Sigmoid colon (tissue), 7 donors: ENCODE measurements at places on chromosomes 7 and 10. TPM values are rescaled to one million over a fixed set of nuclear protein-coding genes. Genes with fewer than 3 reads are reported as not detected.

Gene PNLIPRP1
- not detected for total RNA-seq

- H3K4me3 ChIP-seq: no peak overlapping the region
- H3K27ac ChIP-seq: no peak overlapping the region
- no peaks in the 10 kb centered on the region for H3K36me3 ChIP-seq
- no peaks in the 10 kb centered on the region for H3K27me3 ChIP-seq
- DNase-seq: no peak
Observed at GRCh38 chr7:42692621-42693020, 219.2 kb downstream of the C7orf25 start.

Gene FGFR2
- 71.5 TPM for total RNA-seq

Gene NACAD
- total RNA-seq: 5.3 TPM

DNA sequence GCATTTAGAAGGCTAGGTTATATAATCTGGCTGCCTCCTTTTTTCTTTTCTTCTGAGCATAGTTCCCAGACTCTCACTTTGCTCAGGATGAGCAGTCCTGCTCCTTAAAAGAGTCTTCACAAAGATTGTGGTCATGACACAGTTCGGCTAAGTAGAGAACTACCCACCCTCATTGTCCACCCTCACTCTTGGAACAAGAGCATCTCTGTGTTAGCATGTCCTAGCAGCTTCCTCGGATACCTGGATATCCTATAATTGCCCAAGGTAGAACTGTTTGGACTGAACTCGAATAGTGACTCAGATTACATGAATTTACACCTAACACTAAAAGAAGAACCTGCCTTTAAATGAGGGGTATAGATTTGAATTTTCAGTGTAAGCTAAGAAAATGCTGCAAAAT is 572.0 kb downstream of the SUGCT start:
- no peaks in the 10 kb centered on the region for H3K4me1 ChIP-seq
- H3K27me3 ChIP-seq: no peaks in the 10 kb centered on the region
- DNase-seq: no peak
- H3K4me3 ChIP-seq: no peak overlapping the region
- H3K36me3 ChIP-seq: no peaks in the 10 kb centered on the region

DNA sequence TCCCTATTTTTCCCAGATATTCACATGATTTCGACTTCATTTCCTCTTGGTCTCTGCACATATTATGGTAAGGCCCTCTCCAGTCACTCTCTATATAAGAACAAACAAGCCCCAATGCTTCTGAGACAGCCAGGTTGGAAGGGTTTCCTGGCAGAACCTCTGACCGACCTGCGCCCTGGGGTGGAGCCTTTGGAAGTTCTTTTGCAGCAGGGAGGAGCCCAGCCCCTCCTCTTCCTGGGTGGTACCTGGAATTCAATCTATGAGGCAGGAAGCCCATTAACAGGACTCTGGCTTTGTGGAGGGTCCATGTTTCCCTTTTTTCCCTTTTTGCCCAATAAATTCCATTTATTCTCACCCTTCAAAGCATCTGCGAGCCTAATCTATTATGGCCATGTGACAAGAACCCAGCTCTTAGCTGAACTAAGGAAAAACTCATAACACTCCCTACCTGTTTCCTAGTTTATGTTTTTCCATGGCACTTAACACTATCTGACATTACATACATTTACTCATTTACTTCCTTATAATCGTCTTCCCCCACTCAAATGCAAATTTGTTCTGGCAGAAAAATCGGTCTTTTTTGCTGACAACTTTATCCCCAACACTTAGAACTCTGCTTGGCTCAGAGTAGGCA is 92.5 kb upstream of the FRMD4A start:
- H3K27me3 ChIP-seq: no peaks in the 10 kb centered on the region
- DNase-seq: no peak
- H3K36me3 ChIP-seq: no peaks in the 10 kb centered on the region
- H3K27ac ChIP-seq: no peak overlapping the region
- H3K4me1 ChIP-seq: no peaks in the 10 kb centered on the region

- DNase-seq: no peak
- H3K36me3 ChIP-seq: no peaks in the 10 kb centered on the region
- no peaks in the 10 kb centered on the region for H3K4me1 ChIP-seq
Observed at GRCh38 chr7:98251231-98251600, 816 bp downstream of the TECPR1 start.

Gene GIMAP2
- total RNA-seq: 9.2 TPM

DNA sequence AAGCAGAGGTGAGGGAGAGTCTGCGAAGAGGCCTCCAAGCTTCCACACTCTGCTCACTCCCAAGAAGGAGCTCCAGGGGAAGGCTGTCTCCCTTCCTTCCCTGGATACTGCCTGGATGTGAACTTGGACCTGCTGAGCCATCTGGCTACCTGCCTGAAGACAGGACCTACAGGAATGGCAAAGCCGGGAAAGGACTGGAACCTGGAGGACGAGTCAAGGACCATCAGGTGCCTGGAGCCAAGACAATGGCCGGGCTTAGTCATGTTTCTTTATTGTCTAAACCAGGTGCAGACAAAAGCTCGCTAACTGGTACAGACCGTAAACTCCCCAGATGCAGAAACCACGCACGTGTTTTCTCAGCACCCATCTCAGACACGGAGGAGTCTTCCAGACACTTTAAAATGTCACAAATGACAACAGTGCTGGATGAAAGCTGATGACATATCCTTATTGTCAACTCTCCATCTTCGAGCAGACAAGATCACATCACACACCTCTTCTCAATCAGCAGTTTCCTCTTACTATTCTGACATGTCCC is 12.1 kb downstream of the ASB13 start:
- H3K4me3 ChIP-seq: no peak overlapping the region
- peaks cover 2% of the 10 kb centered on the region for H3K4me1 ChIP-seq
- no peak overlapping the region for H3K27ac ChIP-seq
- no peak for DNase-seq
- no peaks in the 10 kb centered on the region for H3K27me3 ChIP-seq
- H3K36me3 ChIP-seq: no peaks in the 10 kb centered on the region

- H3K27ac ChIP-seq: no peak overlapping the region
- no peak for DNase-seq
- H3K4me3 ChIP-seq: no peak overlapping the region
- no peaks in the 10 kb centered on the region for H3K4me1 ChIP-seq
- no peaks in the 10 kb centered on the region for H3K36me3 ChIP-seq
Observed at GRCh38 chr10:54198051-54198450, 603.0 kb downstream of the PCDH15 start.

Gene HECW1
- 1.5 TPM for total RNA-seq

Gene DHX32
- total RNA-seq: 21.2 TPM

Gene AGBL3
- 1.1 TPM for total RNA-seq

Gene OR9A2
- not detected for total RNA-seq

- DNase-seq: no peak
- H3K36me3 ChIP-seq: no peaks in the 10 kb centered on the region
- no peaks in the 10 kb centered on the region for H3K4me1 ChIP-seq
- H3K27me3 ChIP-seq: no peaks in the 10 kb centered on the region
- H3K4me3 ChIP-seq: no peak overlapping the region
Observed at GRCh38 chr7:135337977-135338550, 104.4 kb downstream of the STRA8 start.

Gene TMEM236
- total RNA-seq: 0.68 TPM

- H3K27ac ChIP-seq: no peak overlapping the region
- no peaks in the 10 kb centered on the region for H3K27me3 ChIP-seq
- peaks cover 13% of the 10 kb centered on the region for H3K4me1 ChIP-seq
- H3K4me3 ChIP-seq: peak overlapping the region; percentile 6
- no peaks in the 10 kb centered on the region for H3K36me3 ChIP-seq
Observed at GRCh38 chr10:75592791-75593643, 161.6 kb downstream of the LRMDA start.

Gene PYROXD2
- total RNA-seq: 9.8 TPM

Gene CYP3A7
- total RNA-seq: not detected

Gene ABCB4
- 0.49 TPM for total RNA-seq
